Cardiac ventricle fibroblast (primary cell): ENCODE measurements at places on chromosomes 7 and 10. TPM values are rescaled to one million over a fixed set of nuclear protein-coding genes. Genes with fewer than 3 reads are reported as not detected.

Gene RNF133
- 0.29 and 0.62 TPM in 2 replicates for total RNA-seq

Gene MEPCE
- total RNA-seq = 28.8 and 29.5 TPM in 2 replicates

Gene AHR
- total RNA-seq = 260 and 263 TPM in 2 replicates

Gene CLDN12
- total RNA-seq = 10.4 and 12.3 TPM in 2 replicates

Gene SLC26A4
- 0.05 and 0.44 TPM in 2 replicates for total RNA-seq

Gene ATRNL1
- under 0.01 TPM in 1 of 2 replicates, not detected in the other for total RNA-seq

Gene SEMA3D
- 0.05 and 0.12 TPM in 2 replicates for total RNA-seq
